ENCODE measurements at places on chromosomes 5 and 9. TPM values are rescaled to one million over a fixed set of nuclear protein-coding genes. Genes with fewer than 3 reads are reported as not detected.

SPATA31C1 gene
- total RNA-seq, result not detected

PCDHB10 gene
- 2.3 TPM for total RNA-seq

LCN12 gene
- 42.9 TPM for total RNA-seq

GRCh38 chr9:81529556-81530193, 159.7 kb downstream of the TLE1 start:
- no peak overlapping the region for H3K27ac ChIP-seq
- DNase-seq, result no peak
- H3K27me3 ChIP-seq, result no peaks in the 10 kb centered on the region

DNA sequence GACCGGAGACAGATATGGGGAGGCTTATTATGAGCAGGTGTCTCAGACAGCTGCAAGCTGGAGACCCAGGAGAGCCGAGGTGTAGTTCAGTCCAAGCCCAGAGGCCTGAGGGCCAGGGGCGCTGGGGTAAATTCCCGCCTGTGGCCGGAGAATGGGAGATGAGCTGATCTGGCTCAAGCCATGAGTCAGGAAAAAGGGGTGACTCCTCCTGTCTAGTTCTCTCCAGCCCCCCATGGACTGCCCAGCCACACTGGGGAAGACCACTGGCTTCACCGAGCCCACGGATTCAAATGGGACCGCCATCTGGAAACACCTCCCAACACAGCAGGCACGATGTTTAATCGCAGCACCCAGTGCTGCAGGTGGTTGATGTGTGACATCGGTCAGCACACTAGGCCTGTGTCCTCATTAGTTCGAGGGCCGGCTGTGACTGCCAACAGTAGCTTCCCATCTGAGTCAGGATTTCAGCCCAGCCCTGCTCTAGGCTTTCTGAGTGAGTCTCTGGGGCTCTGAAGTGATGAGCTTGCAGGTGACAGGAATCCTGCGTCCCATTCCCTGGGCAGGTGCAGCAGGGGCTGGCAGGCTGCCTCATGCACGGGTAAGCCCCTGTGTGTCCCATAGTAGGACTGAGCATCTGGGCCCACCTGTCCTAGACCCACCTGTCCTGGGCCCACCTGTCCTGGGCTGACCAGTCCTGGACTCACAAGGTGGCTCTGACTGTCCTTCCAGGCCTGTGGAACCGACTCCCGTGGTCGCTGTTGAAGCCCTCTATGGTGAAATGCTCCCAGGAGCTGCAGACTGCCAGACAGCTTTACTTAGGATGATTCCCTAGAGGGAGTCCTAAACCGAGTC, 49.7 kb downstream of the AHRR start:
- no peak overlapping the region for H3K27ac ChIP-seq
- H3K4me3 ChIP-seq, result no peak overlapping the region
- no peaks in the 10 kb centered on the region for H3K4me1 ChIP-seq
- no peaks in the 10 kb centered on the region for H3K27me3 ChIP-seq
- DNase-seq, result peak; percentile 7
- H3K36me3 ChIP-seq, result no peaks in the 10 kb centered on the region

DNA sequence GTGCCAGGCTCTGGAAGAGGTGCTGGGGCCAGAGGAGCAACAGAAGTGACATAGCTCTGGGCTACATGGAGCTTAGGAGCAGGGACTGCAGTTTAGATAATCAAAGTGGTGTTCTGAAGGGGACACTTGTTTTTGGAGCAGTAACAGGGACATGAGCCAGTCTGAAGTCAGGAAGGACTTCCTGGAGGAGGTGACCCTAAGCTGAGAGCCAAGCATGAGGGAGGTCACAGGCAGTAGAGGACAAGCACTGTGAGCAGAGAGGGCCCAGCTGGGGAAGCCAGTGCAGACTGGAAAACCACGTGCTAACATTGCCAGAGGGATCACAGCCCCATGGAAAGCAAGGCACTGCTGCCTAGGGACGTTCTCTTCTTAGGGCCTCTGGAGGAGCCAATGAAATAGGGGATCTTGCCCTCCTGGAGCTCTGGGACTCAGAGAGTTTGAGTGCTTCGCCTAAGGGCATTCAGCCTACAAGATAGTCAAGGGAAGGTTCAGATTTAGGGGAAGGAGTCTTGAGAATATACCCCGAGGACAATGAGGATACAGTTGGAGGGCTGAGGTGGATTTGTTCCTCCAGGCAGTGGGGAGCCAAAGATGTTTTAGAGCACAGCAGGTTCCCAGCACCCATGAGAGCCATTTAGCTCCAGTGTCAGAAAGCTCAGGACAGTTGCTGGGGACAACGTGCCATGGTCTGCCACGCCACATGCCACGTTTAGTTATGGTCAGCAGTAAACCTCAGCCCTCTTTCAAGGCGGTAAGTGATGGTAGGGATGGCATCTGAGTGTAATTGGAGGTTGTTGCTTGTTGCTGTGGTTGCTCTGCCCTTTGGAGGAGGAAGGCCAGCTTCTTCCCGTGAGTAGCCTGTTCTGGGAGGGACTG, 40.5 kb upstream of the SH3PXD2B start:
- no peak for DNase-seq
- H3K4me1 ChIP-seq, result no peaks in the 10 kb centered on the region
- H3K27me3 ChIP-seq, result no peaks in the 10 kb centered on the region
- H3K4me3 ChIP-seq, result no peak overlapping the region
- no peaks in the 10 kb centered on the region for H3K36me3 ChIP-seq

- peak; percentile 90 for DNase-seq
- peak overlapping the region; percentile 44 for H3K27ac ChIP-seq
- no peak overlapping the region for H3K4me3 ChIP-seq
- H3K4me1 ChIP-seq, result peaks cover 14% of the 10 kb centered on the region
- no peaks in the 10 kb centered on the region for H3K27me3 ChIP-seq
Observed at GRCh38 chr9:120936011-120936763, 9.6 kb upstream of the TRAF1 start.

DNA sequence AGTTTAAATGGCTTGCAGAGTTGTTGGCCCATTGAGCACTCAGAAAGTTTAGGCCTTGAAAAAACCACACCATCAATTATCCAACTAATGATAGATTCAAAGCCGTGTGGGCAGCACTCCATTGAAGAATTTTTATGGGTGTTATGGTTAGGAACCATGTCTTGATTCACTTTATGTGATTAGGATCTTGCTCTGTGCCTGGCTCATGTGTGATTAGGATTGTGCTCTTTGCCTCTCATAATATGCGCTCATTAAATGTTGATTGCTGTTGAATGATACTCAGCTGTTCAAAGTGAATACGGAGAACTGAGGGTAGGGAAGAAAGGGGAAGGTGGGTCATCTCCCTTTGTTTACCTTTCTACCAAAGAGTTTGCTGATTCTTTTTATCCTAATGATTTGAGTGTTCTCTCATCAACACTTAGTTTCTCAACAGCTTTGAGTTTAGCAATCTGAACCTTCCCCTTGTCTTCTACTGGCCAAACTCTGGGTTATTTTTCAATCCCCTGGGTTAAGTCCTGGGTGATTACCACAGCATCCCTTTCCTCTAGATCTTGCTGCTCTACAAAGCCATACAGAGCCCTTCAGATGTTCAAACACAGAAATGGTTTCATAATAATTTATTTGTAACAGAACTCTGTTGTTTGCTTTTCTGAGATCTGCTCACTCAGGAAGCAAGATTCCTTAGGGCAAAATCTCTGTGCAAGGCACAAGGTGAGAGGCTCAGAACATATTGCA, 668.8 kb upstream of the RGMB start:
- H3K27me3 ChIP-seq, result no peaks in the 10 kb centered on the region
- no peak for DNase-seq
- no peak overlapping the region for H3K27ac ChIP-seq
- no peak overlapping the region for H3K4me3 ChIP-seq
- no peaks in the 10 kb centered on the region for H3K4me1 ChIP-seq

DNA sequence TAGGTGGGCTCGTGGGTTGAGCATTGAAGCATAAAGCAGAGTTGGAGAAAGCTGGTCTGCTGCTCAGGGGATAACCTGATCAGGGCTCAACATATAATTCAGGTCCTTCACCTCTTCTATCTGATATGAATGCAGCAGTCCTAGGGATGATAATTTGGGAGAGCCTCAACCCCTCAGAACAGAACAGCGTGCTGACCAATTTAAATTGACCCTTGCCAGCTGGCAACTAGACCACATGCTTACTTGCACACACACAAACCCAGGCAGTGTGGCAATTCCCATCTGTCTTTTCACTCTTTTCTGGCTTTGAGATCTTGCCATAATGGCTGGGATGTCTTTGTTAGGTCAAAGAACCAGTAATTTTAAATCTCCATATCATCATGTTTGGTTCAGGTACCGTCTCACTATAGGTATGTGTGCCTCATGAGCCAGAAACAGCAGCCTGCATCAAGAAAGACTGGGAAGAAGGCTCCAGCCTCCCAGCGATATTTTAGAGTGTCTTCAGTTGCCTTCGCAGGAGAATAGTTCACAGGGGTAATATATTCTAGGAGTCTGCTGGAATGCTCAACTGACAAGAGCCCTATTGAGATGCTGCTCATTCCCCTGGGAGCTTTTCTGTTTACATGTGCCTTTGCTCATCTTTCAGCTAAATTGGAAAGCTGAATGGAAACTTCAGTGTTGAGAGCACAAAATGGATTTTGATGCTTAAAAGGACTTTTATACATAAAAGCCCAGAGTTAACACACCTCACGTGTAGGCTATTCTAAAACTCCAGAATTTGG, 497.6 kb downstream of the RASEF start:
- no peak overlapping the region for H3K4me3 ChIP-seq
- H3K4me1 ChIP-seq, result no peaks in the 10 kb centered on the region
- no peak for DNase-seq
- no peaks in the 10 kb centered on the region for H3K27me3 ChIP-seq
- no peak overlapping the region for H3K27ac ChIP-seq

GRCh38 chr9:107390279-107390678, 99.3 kb downstream of the KLF4 start:
- H3K4me1 ChIP-seq, result no peaks in the 10 kb centered on the region
- no peaks in the 10 kb centered on the region for H3K27me3 ChIP-seq
- no peak overlapping the region for H3K4me3 ChIP-seq

All from kidney (tissue), 22 donors.